H1 (cell line): ENCODE measurements at places on chromosomes 3 and 15. TPM values are rescaled to one million over a fixed set of nuclear protein-coding genes. Genes with fewer than 3 reads are reported as not detected.

Gene GPR160
- total RNA-seq: 16.6 and 16.7 TPM in 2 replicates

Gene PLA2G4D
- total RNA-seq: 0.07 and 0.33 TPM in 2 replicates

Gene FBXL2
- 2.2 and 3.1 TPM in 2 replicates for total RNA-seq

Gene LTK
- total RNA-seq: 0.19 and 0.38 TPM in 2 replicates

Gene CHAC1
- total RNA-seq: 28.7 and 34.3 TPM in 2 replicates

Gene WNT5A
- total RNA-seq: 3.3 and 5.6 TPM in 2 replicates

Gene CASR
- total RNA-seq: 0.25 and 0.58 TPM in 2 replicates

Gene GABRA5
- total RNA-seq: 14.5 and 15.0 TPM in 2 replicates

Gene SAXO2
- 3.1 and 3.8 TPM in 2 replicates for total RNA-seq
